M059J (cell line): ENCODE measurements at places on chromosomes 2 and 18. TPM values are rescaled to one million over a fixed set of nuclear protein-coding genes. Genes with fewer than 3 reads are reported as not detected.
A peak's percentile ranks its signal among the peaks of the same experiment; 100 is the strongest.

Gene CNGA3
- not detected in 2 replicates for total RNA-seq

Gene CD28
- not detected in 2 replicates for total RNA-seq

Gene TNFRSF11A
- total RNA-seq = 1.3 and 3.8 TPM in 2 replicates

Gene RSAD2
- 117 and 157 TPM in 2 replicates for total RNA-seq

- DNase-seq = peak; percentile 74
Observed at GRCh38 chr2:112187805-112188596, 49.8 kb downstream of the FBLN7 start.

- DNase-seq = no peak
Observed at GRCh38 chr2:172129404-172129803, 26.7 kb upstream of the DLX2 start.

DNA sequence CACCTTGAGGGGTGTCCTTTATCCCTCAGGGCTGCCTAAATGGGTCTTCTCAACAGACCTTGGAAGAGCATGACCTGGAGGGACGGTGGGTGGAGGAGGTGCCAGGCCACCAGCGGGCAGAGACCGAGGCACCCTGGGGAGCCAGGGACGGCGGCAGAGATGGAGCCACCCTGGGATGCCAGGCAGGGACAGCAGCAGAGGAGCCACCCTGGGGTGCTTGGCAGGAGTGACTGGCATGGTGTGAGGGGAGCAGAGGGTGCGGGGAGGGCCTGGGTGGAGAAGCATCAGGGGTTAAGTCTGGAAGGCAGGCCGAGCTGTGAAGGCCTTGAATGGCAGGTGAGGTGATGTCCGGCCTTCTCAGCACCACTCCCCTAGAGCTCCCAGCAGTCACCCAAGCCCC is 56.1 kb downstream of the CIB4 start:
- DNase-seq = no peak

DNA sequence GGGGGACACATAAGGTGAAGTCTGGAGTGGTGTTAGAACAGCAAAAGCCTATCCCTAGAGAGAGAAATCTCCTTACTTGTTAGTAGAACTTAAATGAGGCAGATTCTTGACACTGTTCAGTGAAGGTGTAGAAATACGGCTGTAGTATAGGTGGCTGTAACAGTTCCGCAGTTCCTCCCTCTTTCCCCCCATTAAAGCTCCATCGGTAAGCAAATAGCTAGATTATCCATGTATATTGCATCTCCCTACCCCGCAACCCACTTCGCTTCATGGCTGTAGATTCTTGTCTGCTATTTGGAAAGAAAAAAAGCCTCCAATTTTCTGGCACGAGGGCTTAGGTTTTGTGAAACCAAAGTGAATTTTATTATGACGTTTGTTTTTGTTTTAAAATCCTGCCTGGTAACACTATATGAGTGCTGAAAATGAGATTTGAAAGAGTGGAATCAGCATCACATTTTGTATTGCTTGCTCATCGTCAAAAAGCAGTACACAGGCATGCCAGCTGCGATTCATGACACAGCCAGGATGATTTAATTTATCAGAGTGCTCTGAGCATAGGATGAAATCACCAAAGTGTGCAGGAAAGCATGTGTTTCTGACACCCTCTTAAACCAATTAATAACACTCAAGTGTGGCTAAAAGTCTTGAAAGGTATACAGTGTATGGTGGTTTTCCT is 1.4 kb downstream of the FAM171B start:
- DNase-seq = peak; percentile 23

DNA sequence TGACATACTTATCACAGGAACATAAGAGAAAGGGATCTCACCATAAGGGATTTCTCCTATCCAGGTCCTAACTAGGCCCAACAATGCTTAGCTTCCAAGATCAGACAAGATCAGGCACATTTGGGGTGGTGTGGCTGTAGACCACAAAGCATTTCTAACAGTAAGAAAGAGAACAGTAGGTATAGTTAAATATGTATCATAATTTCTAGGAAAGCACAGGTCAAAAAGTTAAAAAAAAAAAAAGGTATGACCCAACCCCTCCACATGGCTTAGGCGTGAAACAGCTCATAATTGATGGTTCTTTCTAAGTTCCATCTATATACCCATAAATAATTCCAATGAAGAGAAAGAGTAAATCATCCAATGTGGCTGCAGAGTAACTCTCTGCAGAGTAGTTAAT is 6.9 kb downstream of the PRKD3 start:
- no peak for DNase-seq

GRCh38 chr2:188046437-188046836 is 245.2 kb upstream of the GULP1 start:
- peak; percentile 10 for DNase-seq

- no peak for DNase-seq
Observed at GRCh38 chr18:77087393-77088141, 45.0 kb downstream of the MBP start.

DNA sequence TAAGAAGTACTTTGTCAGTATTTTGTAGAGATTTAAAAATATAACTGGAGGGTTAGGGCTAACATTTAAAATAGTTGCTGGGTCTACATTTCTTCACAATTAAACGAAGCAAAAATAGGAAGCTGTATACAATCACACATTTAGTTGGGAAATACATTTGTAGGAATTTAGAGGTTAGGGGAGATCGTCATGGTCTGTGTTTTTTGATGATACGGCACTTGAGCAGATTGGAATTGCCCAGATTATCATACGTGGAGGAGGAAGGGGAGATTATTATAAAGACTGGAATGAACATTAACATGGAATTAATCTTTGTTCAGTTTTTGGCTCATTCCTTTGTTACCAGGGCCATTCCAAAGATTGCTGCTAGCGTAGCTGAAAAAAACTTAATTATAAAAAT is 84.6 kb downstream of the MTA3 start:
- no peak for DNase-seq
